ENCODE measurements at places on chromosomes 16 and 17.

DNA sequence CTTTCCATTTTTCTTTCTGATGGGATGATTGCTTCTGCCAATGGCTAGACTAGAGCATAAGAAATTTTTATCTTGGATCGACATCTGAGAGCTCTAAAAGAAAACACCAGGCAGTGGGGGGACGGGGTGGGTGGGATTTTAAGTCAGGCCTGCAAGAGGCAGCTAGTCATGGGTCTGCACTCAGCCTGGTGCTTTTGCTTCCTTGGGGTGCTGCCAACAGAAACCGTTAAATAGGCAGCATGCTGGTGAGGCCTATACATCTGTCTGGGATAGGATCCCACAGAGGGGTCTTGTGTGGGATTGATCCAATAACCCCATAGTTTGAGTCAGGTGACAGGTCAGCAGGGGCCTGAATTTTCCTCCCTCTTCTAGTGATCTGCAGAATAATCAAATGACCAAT is 26.9 kb downstream of the ZNRF1 start:
- DNase-seq: no peak

DNA sequence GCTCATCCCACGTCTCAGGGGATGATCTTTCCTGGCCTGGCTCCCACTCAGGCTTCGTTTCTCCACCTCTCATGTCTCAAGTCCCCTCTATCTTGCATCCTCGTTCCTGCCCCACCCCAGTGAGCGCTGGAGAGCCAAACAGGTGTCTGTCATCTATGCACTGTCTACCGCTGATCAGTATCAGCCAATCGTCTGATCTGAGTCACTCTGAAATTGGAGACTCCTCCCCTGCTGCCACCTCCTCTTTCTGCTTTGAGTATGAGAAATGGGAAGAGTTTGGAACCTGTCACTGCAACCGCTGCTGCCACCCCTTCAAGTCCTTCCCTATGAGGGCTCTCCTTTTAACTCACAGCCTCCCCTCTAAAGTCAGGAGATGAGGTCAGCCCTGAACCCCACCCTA is 28.0 kb downstream of the FZD2 start:
- no peak for DNase-seq

DNA sequence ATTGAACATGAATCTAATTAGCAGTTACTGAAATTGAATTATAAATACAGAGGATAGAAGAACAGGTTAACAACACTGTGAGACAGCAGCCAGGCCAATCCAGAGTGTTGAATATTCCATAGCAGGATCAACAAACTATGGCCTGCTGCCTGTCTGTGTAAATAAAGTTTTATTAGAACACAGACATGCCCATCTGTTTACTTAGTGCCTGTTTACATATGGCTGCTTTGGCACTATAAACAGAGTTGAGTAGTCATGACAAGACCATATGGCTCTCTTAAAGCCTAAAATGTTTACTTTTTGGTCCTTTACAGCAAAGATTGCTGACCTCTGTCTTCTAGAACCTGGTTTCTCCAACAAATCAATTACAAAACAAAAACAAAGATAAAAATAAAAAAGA is 115.4 kb upstream of the CDC42EP4 start:
- no peak for DNase-seq

DNA sequence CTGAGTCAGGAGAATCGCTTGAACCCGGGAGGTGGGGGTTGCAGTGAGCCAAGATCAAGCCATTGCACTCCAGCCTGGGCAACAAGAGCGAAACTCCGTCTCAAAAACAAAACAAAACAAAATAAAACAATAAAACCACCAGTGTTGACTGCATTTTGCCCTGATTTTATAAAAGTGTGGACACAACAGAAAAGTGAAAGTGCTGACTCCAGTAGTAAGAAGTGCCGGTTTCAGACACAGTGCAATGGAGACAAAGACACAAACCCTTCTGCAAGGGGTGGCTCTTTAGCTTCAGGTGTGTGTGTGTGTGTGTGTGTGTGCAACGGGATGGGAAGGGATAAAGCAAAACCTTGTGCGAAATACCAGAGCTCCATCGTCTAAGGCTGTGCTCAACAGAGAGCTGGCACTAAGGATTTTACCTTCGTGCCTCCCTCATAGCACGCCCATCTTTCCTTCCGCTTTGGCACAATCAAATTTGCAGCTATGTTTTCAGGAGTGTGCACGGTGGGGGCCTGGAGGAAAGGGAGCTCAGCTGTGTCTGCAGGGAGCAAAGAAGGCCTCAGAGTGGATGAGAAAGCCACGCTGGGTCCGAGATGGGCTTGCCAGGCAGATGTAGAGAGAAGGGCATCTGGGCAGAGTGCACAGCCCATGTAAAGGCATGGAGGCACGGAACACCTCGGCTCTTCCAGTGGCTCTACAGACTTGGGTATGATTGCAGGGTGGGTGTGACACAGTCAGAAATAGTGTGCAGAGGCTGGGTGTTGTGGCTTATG is 15.5 kb downstream of the MXRA7 start:
- DNase-seq: no peak

GRCh38 chr16:55475919-55476318 is 3.1 kb upstream of the MMP2 start:
- DNase-seq: no peak

DNA sequence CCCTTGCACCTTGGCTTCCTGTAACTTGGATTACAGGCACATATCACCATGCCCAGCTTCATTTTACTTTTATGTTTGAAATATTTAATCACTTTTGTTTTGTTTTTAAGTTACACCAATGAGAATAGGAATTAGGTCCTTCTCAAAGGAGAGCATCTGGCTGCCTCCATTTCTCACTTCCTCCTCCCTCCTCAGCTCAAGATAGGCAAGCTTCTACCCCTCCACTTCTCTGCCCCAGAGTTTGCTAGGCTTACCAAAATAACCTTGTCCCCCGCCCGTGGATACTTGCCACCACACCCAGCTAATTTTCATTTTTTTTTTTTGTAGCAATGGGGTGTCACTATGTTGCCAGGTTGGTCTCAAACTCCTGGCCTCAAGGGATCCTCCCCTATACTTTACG is 17.9 kb downstream of the GABARAPL2 start:
- DNase-seq: no peak

Data from neural crest cell (in vitro differentiated cells).